ENCODE measurements at places on chromosomes 7 and 10. TPM values are rescaled to one million over a fixed set of nuclear protein-coding genes. Genes with fewer than 3 reads are reported as not detected.

PDK4 gene
- not detected for total RNA-seq

CCDC146 gene
- total RNA-seq, result 0.40 TPM

DNA sequence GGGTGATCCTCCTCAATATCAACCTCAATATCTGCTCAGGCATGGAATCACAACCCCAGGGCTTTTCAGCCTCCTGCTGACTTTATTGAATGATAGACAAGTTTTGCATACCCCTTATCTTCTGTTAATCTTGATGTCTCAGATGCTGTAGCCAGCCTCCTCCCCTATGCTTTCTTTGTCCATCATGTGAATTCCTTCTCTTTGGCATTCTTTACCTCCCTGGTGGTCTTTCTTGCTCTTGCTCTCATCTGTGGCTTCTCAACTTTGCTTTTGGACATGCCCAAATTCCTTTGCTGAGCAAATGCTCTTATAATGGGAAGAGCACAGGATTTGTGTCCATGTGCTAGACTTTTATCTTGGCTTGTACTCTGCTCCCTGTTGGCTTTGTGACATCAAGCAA, 73.4 kb upstream of the FAM13C start:
- no peak for DNase-seq

PRKAR1B gene
- 18.6 TPM for total RNA-seq

NPTX2 gene
- not detected for total RNA-seq

- peak; percentile 26 for DNase-seq
Measured at GRCh38 chr7:127953423-127954356, 77.5 kb downstream of the LRRC4 start.

DNA sequence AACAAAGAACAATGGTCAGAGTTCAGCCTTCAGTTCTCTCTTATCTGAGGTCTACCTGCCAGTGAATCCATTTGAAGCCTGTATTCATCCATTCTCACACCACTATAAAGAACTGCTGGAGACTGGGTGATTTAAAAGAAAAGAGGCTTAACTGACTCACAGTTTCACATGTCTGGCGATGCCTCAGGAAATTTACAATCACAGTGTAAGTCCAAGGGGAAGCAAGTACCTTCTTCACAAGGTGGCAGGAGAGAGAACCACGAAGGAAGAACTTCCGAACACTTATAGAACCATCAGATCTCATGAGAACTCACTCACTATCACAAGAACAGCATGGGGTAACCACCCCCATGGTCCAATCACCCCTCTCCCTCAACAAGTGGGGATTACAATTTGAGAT, 33.0 kb upstream of the SLC25A13 start:
- no peak for DNase-seq

GRCh38 chr10:14014423-14014822, 316.3 kb downstream of the FRMD4A start:
- DNase-seq, result no peak

IL6 gene
- total RNA-seq, result 0.16 TPM

GRCh38 chr7:28747854-28748253, 210.3 kb downstream of the TRIL start:
- DNase-seq, result no peak

- DNase-seq, result no peak
Measured at GRCh38 chr10:5587151-5588079, 62.7 kb downstream of the CALML3 start.

- peak; percentile 80 for DNase-seq
Measured at GRCh38 chr10:106424981-106425380, 739.5 kb downstream of the SORCS1 start.

LLCFC1 gene
- total RNA-seq, result not detected

BBIP1 gene
- 43.1 TPM for total RNA-seq

DNA sequence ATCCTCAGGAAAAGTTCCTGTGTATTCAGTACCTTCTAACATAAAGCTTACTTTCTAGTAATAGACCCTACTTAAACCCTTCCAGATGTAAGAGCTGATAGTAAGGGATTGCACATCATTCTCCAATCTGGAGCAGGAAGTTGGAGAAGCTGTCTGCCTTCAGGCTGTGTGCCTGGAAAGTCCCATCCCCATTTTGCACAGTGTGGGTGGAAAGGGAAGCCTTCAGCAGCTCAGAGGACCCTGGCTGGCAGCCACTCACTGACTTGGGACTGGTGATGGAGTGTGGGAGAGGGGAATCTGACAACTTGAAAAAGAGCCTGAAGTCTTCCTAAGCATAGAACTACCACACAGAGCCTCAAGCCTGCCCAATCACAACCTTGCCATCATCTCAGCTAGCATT, 164.1 kb upstream of the ADO start:
- no peak for DNase-seq

GRCh38 chr7:31096877-31097258, 44.8 kb downstream of the ADCYAP1R1 start:
- DNase-seq, result no peak

UCN3 gene
- total RNA-seq, result not detected

DNA sequence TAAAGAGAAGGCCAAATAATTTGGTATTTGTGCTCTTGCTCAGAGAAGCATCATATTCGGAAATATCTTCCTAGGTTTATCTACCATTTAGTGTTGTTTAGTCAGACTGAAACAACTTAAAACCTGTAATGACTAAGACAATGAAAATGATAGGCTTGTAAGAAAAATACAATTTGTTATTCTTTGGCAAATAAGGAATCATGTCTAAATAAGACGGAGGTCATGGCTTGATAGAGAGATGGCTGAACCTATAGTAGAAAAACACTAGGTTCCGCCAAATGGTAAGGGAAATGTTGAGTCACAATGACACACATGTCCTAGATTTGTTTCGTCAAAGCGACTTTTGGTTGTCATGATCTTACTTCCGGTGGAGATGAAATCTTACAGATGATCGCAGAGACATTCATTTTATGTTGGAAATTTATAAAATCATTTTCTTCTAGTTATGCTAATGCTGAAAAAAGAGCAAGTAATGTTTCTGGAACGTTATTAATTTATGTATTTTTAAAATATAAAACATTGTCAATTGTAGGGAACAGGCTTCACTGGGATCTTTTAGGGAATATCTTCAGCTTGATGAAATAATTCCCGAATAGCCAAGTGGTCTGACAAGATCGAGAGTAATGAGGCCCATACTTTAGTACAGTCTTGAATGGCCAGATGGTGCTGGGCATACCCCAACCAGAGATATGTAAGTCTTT, 1.0 kb downstream of the SRGN start:
- DNase-seq, result peak; percentile 68

SPDYE6 gene
- not detected for total RNA-seq

DNA sequence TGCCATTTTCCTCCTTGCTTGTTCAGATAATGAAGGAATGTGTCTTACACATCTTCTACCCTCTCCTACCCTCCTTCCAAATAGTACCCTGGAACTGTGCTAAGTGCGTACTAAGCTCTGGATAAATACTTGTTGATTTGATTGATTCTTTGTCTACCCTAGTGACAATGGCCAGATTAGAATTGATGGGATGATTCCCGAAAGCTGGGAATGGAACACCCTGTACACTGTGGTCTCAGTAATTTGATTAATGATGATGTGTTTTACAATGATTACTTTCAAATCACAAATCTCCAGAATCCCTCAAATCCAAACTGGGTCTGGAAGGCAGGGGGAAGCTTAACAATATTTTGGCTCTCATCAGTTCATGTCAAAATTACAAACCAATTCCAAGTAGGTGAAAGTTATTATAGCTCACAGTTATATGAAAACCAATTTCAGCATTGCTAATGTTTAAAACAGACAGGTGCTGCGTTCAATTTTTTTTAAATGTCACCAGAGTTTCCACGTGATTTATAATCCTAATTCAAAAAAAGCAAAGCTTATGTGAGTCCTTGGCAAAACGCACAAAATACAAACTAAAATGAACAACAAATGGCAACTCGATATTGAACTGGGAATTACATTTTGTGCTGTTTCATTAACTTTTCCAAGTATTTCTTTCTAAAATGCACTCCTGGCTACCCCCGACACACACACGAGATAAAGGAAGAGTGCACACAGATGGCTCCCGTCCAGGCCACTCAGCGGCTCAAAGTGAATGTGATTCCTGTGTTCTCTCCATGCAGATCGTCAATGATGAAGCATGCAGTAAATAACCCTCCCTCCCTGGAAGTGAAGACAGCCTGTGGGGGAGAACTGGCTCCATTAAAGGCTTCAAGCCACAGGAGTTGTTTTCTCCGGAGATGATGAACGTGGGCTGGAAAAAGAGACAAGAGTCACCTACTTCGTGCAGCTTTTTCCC, 21.7 kb upstream of the ADRB1 start:
- DNase-seq, result no peak

- DNase-seq, result no peak
Measured at GRCh38 chr10:59036311-59037017, 140.0 kb upstream of the PHYHIPL start.

- DNase-seq, result no peak
Measured at GRCh38 chr10:110101464-110102144, 93.8 kb downstream of the ADD3 start.

OR2A7 gene
- total RNA-seq, result not detected

GRCh38 chr10:47309408-47310089, 9.6 kb downstream of the GDF10 start:
- no peak for DNase-seq

ZP3 gene
- total RNA-seq, result 2.5 TPM

GRCh38 chr10:89342206-89342958, 14.6 kb downstream of the IFIT3 start:
- DNase-seq, result peak; percentile 88

ACBD7 gene
- 0.27 TPM for total RNA-seq

DNA sequence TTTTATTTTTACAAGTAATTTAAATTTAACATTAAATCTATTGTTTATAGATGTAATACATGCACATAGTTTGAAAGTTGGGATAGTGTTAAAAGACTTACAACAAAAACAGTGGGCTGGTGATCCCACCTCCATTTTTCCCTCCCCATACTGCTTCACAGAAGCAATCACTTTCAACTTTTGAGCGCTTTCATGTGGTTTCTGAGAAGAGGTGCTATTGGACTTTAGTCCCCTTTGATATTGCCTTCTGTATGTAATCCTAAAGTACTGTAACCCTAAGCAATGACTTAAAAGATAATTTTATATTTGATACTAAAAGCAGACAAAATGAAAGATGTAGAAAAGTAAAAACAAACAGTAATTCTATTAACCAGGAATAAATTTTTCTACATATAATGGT, 88.1 kb upstream of the FAM171A1 start:
- DNase-seq, result no peak

DNA sequence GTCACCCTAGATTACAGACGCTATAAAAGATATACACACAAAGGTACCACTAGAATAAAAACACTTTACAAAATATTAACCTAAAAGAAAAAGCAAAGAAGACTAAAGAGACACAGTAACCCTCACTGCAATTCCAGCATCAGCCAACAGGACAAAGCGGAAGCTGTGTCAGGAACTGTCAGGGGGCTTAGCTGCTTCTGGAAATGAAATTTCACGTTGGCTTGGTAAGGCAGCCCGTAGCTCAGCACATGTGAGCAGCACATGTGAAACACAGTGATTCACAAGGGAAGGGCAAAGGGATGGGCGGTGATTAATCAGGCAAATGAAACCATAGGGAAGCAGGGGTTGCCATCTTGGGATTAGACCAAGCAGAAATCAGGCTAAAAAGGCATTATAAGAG, 195.4 kb downstream of the MGMT start:
- peak; percentile 30 for DNase-seq

DNA sequence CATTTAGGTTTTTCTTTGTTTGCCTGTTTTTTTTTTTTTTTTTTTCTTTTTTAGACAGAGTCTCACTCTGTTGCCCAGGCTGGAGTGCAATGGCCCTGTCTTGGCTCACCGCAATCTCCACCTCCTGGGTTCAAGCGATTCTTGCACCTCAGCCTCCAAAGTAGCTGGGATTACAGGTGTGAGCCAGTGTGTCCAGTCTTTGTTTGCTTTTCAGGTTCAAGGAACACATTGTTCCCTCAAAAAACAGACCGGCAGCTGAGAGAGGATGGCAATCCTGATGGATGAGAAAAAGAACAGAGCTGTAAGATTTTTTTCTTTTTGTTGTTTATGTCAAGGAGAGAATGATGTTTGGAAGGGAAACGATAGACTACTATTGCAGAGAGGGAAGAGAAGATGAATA, 23.3 kb upstream of the RHOBTB1 start:
- DNase-seq, result no peak

DNA sequence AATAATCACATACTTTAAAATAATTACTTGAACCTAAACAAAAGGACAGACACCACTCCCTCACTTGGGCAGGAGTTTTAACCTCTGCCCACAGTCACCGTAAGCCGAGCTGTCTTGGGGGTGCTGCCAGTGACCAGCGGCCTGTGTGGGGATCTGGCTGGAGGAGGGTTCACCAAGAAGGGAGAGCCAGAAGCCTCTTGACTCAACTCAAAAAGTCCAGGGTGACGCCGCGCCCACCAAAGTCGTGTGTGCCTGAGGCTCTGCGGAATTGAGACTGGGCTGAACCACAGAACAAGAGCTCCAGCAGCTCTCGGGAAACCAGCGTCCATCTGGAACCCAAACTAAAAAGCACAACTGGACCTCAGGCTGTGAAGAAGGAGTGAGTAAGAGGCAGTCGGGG, 35.8 kb downstream of the ZFAND2A start:
- DNase-seq, result no peak

RSBN1L gene
- total RNA-seq, result 16.5 TPM
